B cell (primary cell): ENCODE measurements at places on chromosomes 1 and 21. TPM values are rescaled to one million over a fixed set of nuclear protein-coding genes. Genes with fewer than 3 reads are reported as not detected.
A peak's percentile ranks its signal among the peaks of the same experiment; 100 is the strongest.

LCE2B gene
- polyA plus RNA-seq: not detected in 2 replicates

CFHR4 gene
- not detected in 2 replicates for polyA plus RNA-seq

HSD11B1 gene
- polyA plus RNA-seq: not detected in 2 replicates

ZNF669 gene
- polyA plus RNA-seq: 16.3 and 23.5 TPM in 2 replicates

CDC42BPA gene
- polyA plus RNA-seq: 0.04 and 0.29 TPM in 2 replicates

LCE1A gene
- not detected in 2 replicates for polyA plus RNA-seq

NMNAT2 gene
- not detected in 2 replicates for polyA plus RNA-seq

GJA5 gene
- polyA plus RNA-seq: not detected in 2 replicates

INSRR gene
- not detected in 2 replicates for polyA plus RNA-seq

HRNR gene
- not detected in 2 replicates for polyA plus RNA-seq

CALML6 gene
- polyA plus RNA-seq: 0.64 and 1.2 TPM in 2 replicates

RXRG gene
- polyA plus RNA-seq: not detected in 2 replicates

MYOG gene
- not detected in 2 replicates for polyA plus RNA-seq

DNA sequence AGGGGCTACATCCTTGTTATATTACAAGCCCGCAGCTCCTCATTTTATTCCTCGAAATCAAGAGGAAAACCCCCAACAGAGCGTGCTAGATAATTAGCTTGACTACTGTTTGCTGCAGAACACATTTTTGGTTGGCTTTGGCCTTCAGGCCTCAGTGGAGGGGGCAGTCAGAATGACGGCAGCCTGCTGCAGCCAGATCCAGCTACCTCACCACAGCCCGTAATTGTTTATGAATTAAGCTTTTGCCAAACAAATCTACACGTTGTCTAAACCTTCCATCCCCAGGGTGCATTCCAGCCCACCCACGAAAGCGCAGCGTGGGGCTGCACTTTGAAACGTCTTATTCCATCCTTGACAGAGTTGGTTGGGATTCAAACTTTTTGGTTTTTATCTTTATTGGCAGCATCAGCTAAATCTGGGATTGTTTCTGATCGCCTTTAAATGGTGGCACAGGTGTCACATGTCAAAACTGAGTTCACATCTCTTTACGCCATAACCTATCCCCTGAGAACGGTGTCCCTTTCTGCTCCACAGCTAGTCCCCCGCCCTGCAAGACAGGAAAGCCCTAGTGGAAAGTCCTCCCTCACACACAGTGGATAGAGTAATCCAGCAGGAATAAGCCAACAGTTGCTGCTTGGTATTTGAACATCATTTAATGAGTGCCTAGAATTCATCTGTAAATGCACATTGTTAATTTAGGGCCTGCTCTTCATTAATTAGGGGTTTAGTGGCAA, 195.5 kb downstream of the LMO4 start:
- DNase-seq: no peak

GRCh38 chr1:17978016-17978415, 129.6 kb upstream of the IGSF21 start:
- no peak for DNase-seq

GRCh38 chr1:32743380-32744070, 41.0 kb upstream of the SYNC start:
- DNase-seq: no peak

GRCh38 chr1:78919150-78919549, 87.4 kb downstream of the ADGRL4 start:
- no peak for DNase-seq

DNA sequence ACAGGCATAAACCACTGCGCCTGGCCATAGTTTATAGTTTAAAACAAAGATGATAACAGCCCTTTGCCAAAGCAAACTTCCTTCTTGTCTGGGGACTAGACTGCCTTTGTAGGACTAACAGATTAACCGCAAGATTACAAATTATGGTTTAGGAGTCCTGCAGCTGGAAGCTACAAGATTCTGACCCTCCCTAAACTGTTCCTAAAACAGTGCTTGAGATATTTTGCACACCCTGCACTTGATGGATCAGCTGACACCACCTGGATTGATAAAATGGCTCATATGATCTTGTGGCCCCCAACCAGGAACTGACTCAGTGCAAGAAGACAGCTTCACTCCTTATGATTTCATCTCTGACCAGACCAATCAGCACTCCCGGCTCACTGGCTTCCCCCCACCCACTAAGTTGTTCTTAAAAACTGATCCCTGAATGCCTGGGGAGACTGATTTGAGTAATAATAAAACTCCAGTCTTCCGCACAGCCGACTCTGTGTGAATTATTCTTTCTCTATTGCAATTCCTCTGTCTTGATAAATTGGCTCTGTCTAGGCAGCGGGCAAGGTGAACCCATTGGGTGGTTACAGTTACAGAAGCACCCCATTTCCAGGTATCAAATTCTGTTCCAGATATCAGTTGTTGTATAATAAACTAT, 13.8 kb upstream of the RNF11 start:
- DNase-seq: no peak

DNA sequence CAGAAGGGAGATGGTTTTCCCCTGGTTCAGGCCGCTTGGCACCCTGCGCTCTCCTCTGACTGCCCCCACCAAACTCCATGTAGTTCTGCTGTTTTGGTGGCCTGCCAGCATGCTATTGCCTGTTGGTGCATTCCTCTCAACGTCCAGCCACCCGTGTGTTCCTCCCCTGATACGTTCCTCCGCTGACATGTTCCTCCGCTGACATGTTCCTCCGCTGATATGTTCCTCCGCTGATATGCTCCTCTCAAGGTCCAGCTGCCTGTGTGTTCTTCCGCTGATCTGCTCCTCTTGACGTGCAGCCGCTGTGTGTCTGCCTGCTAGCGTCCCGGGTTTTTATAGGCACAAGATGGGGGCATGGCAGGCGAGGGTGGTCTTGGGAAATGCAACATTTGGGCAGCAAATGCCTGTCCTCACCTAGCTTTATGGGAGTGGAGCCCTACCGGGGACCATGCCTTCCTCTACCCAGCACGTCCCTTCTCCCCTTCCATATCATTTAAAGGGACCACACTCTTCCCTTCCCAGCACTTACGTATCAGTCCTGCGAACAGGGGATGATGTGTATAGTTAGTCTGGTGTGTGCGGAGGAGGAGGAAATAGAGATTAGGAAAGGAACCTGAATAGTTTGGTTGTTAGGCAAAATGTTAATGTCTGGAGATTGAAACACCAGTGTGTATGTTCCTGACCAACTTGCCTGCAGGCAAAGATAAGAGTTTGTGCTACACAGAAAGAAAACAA, 40.6 kb upstream of the PLA2G5 start:
- DNase-seq: no peak

- no peak for DNase-seq
Measured at GRCh38 chr1:24123611-24124010, 11.7 kb upstream of the MYOM3 start.

DNA sequence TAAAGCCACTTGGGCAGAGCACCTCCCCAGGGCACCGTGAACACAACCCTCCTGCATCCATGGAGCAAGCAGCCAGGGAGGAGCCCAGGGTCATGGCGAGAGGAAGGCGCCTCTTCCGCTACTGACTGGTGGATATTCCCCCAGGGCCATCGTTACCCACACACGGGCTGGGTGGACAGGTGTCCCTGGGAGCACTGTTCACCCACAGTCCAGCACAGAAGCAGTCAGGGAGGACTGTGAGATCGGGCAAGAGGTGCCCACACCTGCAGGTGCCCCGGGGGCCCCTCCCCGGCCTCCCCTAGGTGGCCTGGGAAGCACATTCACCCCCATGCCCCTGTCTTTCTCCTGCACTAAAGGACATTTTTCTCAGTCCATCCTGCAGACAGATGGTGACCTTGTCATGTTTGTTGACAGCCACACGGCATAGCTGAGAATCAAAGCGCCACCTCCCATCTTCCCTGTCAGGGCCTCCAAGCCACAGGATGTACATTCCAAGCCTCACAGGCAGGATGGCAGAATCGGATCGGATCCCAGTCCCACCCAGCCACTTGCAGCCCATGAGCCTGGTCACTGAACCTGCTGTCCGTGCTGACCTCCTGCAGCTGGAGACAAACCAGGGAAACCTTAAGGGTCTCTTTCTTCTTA, 160.2 kb downstream of the PRDM16 start:
- no peak for DNase-seq

DNA sequence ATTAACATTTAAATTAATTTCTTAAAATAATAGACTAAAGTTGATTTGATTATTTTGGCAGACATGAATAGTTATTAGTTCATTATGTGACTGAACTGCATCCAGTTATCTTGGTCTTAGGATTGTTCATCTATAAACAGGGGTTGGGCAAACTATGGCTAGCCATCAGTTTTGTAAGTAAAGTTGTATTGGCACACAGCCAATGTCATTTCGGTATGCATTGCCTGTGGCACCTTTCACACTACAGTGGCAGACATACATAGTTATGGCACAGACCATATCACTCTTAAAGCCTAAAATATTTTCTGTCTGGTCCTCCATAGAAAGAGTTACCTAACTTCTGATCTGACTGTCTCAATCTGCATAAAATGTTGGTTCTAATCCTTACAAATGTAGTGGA, 27.2 kb downstream of the ADGRL2 start:
- no peak for DNase-seq

GRCh38 chr1:47650205-47650604, 212.4 kb downstream of the FOXD2 start:
- no peak for DNase-seq

DNA sequence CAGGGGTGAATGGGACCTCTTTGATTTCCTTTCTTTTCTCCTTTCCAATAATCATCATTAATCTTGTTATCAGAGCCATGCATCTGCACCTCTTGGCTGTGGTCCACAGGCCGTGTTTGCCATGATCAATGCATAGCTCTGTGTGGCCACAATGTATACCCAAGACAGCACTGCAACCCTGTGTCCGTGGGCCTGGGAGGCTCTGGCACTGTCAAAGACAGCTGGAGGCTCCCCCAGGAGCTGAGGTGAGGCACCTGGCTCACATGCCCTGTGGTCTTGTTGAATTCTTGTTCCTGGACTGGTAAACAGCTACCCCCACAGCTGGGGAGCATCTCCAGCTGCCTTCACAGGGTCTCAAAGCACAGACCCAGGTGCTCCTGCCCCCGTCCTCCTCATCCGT, 67.2 kb upstream of the SELENON start:
- DNase-seq: no peak

GRCh38 chr1:18343581-18343980, 137.1 kb upstream of the KLHDC7A start:
- DNase-seq: no peak

DNA sequence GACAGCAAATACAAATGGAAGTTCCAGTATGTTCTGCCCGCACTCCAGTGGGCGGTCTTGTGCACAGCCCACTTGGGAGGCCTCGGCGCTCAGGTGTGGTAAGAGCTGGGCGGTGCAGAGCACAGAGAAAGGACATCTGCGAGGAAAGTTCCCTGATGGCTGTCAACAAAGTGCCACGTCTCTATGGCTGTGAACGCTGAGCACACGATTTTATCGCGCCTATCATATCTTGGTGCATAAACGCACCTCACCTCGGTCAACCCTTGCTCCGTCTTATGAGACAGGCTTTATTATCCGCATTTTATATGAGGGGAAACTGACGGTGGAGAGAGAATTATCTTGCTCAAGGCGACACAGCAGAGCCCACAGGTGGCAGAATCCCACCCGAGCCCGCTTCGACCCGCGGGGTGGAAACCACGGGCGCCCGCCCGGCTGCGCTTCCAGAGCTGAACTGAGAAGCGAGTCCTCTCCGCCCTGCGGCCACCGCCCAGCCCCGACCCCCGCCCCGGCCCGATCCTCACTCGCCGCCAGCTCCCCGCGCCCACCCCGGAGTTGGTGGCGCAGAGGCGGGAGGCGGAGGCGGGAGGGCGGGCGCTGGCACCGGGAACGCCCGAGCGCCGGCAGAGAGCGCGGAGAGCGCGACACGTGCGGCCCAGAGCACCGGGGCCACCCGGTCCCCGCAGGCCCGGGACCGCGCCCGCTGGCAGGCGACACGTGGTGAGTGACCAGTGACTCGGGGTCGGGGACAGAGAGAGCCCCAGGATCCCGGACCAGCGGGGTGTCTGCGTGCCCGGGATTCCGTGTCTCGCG, at the start of gene IL12RB2:
IL12RB2 (plus strand) TSS at position 623 of the 810 bp plus-strand sequence. CDS start 12,496 bp downstream, outside the sequence.
- DNase-seq: peak; percentile 29

- no peak for DNase-seq
Measured at GRCh38 chr1:170134521-170134920, 11.2 kb upstream of the NTMT2 start.

- DNase-seq: no peak
Measured at GRCh38 chr1:212683357-212683722, 16.3 kb downstream of the BATF3 start.

GRCh38 chr1:151790940-151791651, 796 bp upstream of the TDRKH start:
- DNase-seq: peak; percentile 24

- DNase-seq: no peak
Measured at GRCh38 chr1:40382108-40382460, 8.6 kb downstream of the SMAP2 start.

- no peak for DNase-seq
Measured at GRCh38 chr1:224217655-224218623, 34.9 kb downstream of the DEGS1 start.

DNA sequence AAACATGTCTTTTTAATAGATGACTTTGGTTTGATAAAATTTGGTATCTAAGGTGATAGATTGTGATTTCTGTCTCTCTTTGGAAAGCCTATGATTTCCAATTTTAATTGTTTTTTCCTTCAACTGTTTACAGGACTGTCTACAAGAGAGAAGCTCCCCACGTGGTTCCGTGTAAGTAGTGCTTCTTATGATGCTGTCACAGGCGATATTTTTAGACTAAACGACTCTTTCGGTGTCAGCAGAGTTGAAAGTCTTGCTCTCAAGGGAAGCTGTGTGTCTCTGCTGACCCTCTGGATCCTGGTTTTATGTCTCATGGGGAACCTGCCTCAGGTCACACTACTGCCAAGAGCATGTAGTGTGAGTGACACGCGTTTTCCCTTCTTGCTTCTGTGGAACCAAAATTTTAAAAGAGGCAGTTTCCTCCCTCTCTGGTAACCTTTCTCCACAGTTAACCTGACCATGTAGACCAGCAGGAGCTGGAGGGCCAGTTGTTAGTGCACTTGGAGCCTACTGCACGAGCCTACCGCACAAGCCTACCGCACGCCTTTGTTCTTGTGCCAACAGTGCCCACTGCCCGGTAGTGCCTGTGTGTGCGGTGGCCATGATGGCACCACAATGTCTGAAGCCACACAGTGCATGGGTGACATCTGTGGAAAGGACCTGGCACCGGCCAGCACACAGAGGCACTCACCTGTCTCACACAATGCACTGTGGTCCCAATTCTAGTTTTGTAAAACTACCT, 91.9 kb downstream of the PCBP3 start:
- no peak for DNase-seq

GRCh38 chr1:201214886-201215285, 24.3 kb downstream of the IGFN1 start:
- no peak for DNase-seq
